ENCODE measurements at places on chromosomes 5 and 9.

GRCh38 chr5:79859588-79859987 lies 131.5 kb downstream of the MTX3 start:
- DNase-seq = no peak

DNA sequence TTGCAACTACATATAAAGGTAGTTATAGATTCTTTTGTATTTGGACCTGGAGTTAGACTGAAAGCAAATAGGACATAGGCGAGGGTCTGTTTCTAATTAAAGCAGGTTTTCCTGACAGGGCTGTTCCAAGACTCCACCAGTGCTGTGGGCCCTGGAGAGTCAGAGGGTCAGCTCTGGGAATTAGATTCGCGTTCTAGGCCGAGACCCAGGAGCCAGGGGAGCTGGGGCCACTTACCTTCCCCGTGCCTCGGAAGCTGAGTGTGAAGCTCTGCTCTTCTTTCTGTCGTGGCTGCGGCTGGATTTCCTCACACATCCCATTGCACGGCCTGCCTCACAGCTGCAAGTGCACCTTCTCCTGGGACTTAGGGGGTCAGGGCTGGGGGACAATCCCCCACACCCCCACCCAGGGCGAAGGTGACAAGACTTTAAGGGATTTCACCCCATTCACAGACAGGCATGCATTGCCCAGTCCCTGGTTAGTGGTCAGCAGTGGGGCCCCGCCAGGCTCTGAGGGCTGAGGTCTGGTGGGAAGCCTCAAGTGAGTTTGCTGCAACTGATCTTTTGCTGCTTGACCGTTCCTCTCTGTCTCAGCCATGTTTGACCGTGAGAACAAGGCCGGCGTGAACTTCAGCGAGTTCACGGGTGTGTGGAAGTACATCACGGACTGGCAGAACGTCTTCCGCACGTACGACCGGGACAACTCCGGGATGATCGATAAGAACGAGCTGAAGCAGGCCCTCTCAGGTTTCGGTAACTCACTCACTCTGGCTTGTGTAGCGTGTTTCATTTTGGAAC lies 15.3 kb upstream of the AHRR start:
- DNase-seq = no peak

- peak; percentile 61 for DNase-seq
Measured at GRCh38 chr5:77971776-77972468, 195.8 kb upstream of the TBCA start.

GRCh38 chr5:17426104-17426749 lies 71.8 kb upstream of the TAF11L2 start:
- no peak for DNase-seq

GRCh38 chr5:16737620-16738364 lies 121.0 kb upstream of the RETREG1 start:
- DNase-seq = peak; percentile 66

DNA sequence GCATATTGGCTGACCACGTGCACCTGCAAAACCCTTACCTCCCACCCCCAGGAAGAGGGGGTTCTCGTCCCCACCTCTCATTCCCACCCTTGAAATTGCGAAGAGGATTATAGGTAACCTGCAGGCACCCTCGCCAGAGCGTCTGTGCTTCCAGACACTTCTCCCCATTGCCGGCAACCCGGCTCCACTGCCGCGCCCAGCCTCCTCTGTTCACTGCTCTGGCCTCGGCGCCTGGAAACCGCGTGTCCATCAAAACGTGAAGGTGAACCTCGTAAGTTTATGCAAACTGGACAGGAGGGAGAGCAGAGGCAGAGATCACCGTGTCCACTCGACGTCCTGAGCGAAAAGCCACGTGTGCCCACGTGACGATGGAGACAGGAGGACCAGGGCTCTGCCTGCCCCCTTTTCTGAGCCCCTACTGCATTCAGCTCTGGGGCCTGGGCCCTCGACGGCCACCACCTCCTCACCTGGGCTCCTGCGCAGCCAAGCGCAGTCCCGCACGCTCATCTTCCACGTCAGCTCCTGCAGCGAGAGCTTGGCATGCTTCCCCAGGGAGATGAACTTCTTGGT lies 1.9 kb downstream of the TERT start:
- DNase-seq = no peak

Measured in brain (organoid and tissue), 16 donors.